NCI-H524 (cell line): ENCODE measurements at places on chromosomes 4 and X.

- DNase-seq, result no peak
These were observed 43.2 kb downstream of the PARM1 start for GRCh38 chr4:74975848-74976824.

DNA sequence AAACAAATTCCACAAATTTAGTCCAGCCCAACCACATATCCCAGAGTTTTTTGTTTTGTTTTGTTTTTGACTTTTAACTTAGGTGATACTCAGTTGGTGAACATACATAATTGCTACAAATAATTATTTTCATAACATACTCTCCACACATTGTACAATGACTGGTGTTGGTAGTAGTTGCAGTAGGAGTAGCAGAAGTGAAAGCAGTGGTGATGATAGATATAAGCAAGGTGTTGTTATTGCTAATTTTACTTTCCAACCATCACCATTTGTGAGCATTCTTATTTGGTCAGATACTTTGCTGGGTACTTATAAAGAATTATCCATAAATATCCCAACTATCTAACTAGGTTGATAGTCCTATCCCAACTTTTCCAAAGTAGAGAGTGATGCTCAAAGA is 47.3 kb downstream of the ARHGAP24 start:
- no peak for DNase-seq

DNA sequence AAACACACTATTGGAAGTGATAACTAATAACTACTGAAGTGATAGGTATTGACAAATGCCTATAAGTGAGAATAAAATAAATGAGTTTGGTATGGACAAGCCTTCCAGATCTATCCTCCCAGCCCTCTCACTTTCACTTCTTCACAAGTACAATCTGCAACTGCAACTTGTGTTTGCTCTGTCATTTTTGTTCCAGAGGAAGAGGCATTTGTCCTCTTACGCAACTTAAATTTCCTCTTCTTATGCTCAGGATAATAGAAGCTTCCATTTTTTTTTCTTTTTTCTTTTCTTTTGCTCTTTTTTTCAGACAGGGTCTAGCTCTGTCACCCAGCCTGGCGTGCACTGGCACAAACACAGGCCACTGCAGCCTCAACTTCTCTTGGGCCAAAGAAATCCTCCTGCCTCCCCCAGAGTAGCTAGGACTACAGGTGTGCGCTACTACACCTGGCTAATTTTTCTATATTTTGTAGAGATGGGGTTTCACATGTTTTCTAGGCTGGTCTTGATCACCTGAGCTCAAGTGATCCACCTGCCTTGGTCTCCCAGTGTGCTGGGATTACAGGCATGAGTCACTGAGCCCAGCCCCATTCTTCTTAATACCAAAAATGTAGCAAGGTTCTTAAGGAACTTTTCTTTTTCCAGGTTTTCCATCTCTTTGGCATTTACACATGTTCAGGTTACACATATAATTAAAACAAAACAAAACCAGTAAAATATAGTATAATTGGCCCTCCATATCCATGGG is 73.1 kb downstream of the PDGFC start:
- no peak for DNase-seq

- no peak for DNase-seq
These were observed 1950.9 kb downstream of the ARAP2 start for GRCh38 chr4:34293459-34293858.

GRCh38 chr4:24881508-24882196 is 31.2 kb downstream of the CCDC149 start:
- no peak for DNase-seq

- peak; percentile 24 for DNase-seq
These were observed 15.6 kb downstream of the SRPX2 start for GRCh38 chrX:100659431-100660137.

- peak; percentile 48 for DNase-seq
These were observed 109.3 kb upstream of the DGKK start for GRCh38 chrX:50579955-50580354.

DNA sequence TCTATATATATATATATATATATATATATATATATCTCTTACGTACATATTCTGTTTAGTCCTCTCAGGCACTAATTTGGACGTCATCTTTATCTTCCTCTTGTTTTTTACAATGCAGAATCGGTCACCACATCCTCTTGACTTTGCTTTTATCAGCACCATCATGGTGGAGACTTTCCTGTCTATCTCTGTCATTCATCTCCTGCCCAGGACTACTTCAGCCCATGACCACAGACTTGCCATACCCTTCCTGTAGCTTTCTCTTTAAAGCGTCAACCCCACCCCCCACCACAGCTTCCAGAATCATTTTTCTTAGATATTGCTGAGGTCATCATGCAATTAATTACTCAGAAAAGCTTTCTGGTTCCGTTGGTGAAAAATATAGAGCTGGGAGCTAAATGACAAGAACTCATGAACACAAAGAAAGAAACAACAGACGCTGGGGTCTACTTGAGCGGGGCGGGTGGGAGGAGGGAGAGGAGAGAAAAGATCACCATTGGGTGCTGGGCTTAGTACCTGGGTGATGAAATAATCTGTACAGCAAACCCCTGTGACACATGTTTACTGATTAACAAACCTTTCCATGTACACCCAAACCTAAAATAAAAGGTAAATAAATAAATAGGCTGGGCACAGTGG is 30.5 kb upstream of the PRKX start:
- no peak for DNase-seq

- DNase-seq, result no peak
These were observed 33.2 kb downstream of the PCGF3 start for GRCh38 chr4:738781-739280.

- no peak for DNase-seq
These were observed 365.0 kb upstream of the RASGEF1B start for GRCh38 chr4:81836716-81837115.

- no peak for DNase-seq
These were observed 32.7 kb upstream of the WFS1 start for GRCh38 chr4:6236816-6237390.

GRCh38 chrX:72313707-72314641 is 8.3 kb upstream of the CITED1 start:
- DNase-seq, result no peak

DNA sequence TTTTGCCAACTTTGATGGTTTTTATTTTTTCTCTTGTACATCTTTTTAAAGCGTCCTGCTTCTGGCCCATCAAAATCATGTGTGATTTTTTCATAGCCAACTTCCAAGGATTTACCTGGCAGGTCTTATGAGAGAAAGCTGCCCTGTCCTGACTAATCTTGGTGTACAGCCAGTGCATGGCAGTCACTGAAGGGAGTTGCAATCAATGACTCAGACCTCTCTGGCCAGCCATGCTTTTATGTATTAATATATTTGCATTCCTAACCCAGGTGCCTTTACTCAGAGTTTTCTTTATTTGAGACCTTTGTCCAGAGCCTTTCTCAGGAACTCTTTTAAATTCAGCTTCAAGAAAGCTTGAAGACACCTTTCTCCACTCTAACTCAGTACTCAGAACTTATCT is 691.5 kb upstream of the HTR2C start:
- DNase-seq, result no peak

- no peak for DNase-seq
These were observed 29.4 kb upstream of the CENPU start for GRCh38 chr4:184763150-184763780.

DNA sequence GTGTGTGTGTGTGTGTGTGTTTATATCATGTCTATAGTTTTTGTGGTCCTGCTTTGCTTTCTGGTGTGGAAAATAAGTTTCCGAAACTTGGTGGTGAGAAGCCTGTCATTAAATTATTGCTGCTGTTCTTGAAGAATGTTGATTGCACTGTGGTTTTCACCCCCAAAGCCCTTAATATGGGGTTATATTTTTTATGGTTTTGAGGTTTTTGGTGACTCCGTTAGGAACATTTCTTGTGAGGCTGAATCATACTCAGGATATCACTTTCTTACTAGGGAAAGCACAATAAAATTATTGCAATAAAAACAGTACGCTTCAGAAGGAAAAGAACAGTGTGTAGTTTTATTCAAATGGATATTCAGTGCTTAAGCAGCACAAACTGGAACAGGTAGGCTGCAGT is 539.1 kb upstream of the MAGEB18 start:
- no peak for DNase-seq

GRCh38 chrX:4181782-4182407 is 468.4 kb upstream of the PRKX start:
- no peak for DNase-seq

DNA sequence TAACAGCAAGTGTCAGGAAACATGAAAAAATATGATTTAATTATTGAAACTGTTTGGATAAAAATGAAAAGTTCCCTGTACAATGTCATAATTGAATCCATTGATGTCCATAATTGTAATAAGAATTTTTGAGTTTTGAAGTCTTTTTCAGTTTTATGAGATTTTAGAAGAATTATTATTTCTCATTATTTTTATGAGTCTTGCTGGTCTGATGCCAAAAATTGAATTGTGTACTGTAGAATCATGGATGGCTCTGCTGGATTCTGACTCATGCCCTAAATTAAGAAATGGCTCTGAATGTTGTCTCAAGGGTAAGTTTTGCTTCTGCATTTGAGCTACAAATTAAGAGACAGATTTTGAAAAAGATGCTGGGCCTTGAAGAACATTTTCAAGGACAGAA is 132.8 kb upstream of the MAP9 start:
- DNase-seq, result no peak

- peak; percentile 13 for DNase-seq
These were observed 184.0 kb upstream of the FSTL5 start for GRCh38 chr4:162347842-162348213.

DNA sequence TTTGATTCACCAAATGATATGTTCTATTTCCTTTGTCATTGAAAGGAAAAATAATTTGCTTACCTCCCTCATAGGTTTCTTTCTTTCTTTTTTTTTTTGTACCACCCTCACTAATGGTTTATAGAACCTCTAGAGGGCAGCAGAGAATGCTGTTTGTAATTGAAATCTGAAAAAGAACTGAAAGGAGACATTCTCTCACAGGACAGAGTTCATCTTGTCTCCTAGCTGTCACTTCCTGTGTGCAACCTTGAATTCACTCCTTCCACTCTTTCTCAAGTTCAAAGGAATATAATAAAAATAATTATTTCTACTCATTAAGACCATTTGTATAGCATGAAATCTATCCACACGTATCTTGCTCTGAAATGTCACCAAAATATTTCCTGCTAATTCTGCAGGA is 51.0 kb downstream of the GUCY1B1 start:
- DNase-seq, result peak; percentile 59

DNA sequence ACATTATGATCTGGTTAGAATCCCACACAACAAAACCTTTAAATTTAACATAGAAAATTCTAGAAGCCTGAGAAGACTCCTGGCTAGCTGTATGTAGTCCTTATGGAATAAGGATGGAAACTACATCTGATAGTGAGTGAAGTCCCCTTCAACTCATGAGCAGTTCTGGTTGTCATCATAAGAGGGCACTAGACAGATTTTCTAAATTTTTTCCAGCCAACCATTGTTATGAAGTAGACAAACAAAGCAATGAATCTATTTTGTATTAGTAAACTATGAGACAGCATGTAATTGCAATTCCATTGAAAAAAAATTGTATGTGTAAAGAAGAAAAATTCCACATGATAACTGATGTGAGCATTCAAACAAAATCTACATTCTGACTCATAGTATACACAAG is 35.2 kb downstream of the PWWP3B start:
- no peak for DNase-seq

DNA sequence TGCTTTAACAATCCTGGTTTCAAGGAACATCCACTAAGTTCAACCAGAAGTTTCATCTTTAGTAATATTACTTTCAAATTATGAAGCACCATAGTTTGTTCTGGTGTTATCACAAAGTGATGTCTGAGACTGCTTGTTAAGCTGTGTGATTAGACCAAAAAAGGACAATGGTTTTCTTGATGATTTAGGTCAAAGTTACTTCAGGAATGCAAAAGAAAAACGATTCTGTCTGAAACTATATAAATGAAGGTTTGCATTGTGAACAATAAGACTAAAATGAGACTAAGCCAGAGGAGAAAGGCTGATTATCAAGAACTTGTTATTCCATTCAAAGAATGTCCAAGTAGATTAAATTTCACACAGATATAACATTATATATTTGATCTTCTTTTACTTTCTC is 122.4 kb upstream of the ETNPPL start:
- no peak for DNase-seq

GRCh38 chr4:7108660-7109059 is 40.8 kb upstream of the GRPEL1 start:
- no peak for DNase-seq

GRCh38 chr4:2930758-2931511 is 32.3 kb downstream of the NOP14 start:
- DNase-seq, result no peak

DNA sequence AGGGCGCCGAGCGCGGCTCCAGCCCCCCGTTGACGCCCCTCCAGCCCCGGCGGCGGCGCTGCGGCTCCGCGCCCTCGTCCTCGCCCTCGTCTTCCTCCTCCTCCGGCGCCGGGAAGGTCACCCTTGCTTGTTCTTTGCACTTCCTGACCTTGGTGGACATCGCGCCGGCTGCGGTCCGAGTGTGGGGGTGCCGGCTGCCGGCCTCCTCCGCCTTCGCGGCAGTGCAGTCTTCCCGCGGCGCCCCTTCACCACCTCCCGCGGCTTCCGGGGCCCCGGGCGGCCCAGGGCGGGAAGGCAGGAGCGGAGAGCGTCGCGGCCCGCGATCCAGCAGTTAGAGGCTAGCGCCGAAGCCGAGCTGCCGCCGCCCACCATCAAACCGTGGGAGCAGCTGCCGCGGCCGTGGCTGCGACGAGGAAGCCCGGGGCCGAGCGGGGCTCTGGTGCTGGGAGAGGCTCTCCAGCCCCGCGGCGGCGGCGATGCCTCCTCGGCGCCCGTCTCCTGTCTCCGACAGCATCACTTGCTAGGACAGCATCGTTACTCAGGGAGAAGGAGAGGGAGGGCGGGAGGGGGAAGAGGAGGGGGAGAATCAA is at the start of gene TRPC3:
Gene TRPC3, minus strand, starts transcription at position 540 of the 590 bp plus-strand sequence. Its CDS starts 380 bp downstream, at position 160.
- peak; percentile 22 for DNase-seq

DNA sequence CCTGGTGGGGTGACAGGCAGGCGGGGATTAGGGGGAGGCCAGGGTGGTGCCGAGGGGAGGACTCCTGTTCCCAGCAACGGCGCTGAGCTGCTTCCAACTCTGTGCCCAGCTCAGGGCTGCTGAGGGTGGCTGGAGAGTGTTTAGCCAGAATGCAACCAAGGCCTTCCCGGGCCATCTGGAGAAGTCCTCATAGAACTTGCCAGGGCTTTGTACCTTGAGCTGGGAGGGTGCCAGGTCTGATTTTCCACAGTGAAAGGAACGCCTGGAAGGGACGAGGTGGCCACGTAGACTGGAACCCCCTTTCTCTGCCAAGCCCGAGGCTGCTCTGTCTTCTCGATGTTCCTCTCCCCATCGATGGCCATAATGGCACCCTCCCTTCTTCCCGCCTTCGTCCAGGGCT is 57.0 kb upstream of the GPR78 start:
- no peak for DNase-seq
